ENCODE measurements at places on chromosomes 2 and 18. TPM values are rescaled to one million over a fixed set of nuclear protein-coding genes. Genes with fewer than 3 reads are reported as not detected.

Gene ZRANB3
- 6.3 TPM for polyA plus RNA-seq

DNA sequence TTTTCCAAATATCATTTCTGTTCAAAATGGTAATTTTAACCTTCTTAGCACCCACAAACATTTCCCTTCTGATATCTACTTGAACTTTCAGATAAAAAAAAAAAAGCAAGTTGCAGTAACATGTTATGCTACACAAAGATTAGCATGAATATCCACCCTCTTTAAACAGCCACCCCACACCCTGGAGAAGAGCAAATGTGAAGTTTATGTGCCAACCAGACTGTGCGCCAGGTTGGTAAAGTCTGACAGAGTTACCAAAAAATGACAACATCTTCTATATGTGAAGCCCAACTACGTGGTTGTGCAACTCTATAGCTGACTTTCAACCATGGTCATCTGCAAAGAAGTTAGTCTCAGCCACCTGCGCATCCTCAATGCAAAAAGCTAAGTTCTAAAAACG, 62.6 kb downstream of the BCL11A start:
- no peak for DNase-seq

DNA sequence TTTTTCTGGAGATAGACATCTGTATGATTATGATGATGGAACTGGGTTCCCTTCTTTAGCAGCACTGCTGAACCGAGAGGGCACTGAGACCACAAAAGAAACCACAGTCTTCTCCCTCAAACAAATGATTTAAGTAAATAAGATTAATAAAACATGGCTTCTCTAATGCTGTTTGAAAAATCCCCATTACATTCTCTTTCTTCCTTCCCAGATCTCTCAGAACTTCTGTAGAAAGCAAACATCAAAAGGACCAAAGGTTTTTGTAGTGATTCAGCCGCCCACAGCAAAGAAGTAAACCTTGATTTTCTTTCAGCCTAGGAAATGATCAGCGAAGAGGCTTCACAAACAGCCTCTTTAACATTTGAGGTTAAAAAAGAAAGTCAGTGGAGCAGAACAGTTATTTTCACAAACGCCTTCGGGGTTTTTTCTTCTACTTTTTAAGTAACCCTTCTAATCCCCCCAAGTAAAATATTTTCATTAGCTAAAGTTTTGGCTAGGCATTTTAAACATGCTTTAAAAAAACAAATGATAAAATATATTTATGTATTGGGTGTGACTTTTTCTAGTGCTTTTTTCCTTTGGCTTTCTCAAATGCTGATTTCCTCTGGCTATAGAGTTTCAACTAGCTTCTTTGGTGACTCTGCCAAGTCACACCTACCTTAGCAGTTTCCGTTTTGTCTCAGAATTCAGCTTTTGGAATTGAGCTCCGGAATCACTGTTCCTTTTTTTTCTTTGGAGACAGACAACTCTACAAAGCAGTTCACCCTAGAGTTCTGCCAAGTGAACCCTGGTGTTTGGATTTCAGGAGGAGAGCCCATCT, 89.6 kb downstream of the UPP2 start:
- no peak for DNase-seq

- DNase-seq: no peak
These were observed 3.4 kb upstream of the IER3IP1 start for GRCh38 chr18:47179520-47179919.

GRCh38 chr18:22488554-22488953, 70.8 kb upstream of the CTAGE1 start:
- no peak for DNase-seq
